NCI-H510A (cell line): ENCODE measurements at places on chromosomes 7 and 10.

GRCh38 chr7:107951172-107951787, 51.7 kb downstream of the LAMB1 start:
- no peak for DNase-seq

DNA sequence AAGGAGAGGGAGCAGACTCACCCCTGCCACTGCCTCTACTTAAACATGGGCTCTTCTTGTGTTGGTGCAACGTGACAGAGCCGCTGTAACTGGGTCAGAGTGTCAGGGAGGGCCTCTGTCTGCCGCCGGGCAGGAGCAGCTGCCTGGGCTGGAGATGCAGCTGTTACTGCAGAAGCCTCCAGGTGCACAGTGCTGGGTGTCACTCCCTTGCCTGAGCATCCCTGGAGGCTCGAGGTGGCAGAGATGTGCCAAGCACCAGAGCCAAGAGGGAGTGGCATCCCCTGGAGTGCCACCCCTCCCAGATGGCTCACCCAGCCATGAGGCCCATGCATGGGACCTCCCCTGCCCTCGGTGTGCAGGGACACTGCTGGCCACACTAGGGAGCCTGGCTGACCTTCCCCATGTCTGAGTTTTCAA, 145.7 kb downstream of the PRPF18 start:
- DNase-seq: peak; percentile 55

- no peak for DNase-seq
Observed at GRCh38 chr10:88661018-88661417, 3.2 kb upstream of the LIPF start.

DNA sequence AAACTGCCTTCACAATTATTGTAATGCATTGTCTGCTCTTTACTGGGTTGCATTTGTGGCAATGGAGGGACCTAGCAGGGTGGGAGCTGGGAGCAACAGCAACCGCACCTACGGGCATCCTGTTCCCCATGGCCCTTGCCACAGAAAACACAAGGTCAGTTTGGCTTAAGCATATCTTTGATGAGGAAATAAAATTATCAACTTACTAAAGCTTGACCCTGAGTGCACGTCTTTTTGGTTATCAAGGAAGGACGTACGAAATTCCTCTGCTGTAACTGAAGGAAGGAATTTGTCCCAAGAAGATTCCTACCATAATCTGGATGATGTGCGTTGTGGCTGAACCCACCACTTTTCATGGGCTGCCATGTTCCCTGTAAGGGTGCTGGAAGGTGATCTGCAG, 19.9 kb upstream of the PTPRN2 start:
- DNase-seq: no peak

DNA sequence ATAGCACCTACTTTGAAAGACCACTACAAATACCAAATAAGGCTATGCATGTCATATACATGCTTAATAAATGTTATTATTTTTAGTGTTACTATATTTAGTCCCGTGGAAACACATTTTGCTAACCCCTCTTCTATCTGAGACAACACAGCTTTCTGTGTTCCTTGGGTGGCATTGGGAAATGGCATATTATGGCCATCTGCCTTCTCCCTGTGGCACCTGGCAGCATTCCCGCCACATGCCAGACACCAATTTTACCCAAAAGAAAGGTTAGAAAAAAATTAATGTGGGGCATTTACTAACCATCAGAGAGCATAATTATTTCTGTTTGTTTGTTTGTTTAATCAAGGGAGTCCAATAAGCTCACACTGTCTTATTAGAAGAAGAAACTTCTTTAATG, 168.6 kb upstream of the ETV1 start:
- DNase-seq: no peak

- DNase-seq: no peak
Observed at GRCh38 chr7:110061387-110061786, 1029.5 kb upstream of the LRRN3 start.

DNA sequence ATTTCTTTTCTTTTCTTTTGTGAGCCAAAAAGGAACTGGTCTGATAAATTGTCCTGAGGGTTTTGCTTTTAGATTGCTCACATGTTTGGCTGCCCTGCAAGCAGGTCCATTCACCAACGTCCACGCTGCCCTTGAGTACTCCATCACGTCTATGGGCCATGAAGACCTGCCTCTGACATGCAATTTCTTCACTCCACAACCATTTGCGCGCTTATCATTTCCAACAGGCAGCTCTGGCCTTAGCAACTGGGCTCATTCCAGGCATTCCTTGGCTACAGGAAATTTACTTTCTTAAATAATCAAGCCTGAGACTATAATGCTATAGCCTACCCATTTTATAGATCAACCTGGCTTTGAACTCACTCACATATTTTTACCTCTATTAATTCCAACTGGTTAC, 408.3 kb upstream of the C7orf33 start:
- DNase-seq: no peak

DNA sequence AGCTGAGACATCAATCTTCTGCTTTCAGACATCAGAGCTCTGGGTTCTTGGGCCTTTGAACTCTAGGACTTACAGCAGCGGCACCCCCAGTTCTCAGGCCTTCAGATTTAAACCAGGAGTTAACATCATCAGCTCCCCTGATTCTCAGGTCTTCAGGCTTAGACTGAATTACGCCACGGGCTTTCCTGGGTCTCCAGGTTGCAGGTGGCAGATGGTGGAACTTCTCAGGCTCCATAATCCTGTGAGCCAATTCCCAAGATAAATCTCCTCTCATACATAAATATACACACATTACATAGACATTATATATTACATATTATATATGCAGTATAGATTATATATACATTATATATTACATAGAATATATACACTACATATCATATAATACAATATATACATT, 408.9 kb upstream of the AUTS2 start:
- DNase-seq: no peak

GRCh38 chr10:73332379-73332778, 26.3 kb downstream of the CFAP70 start:
- no peak for DNase-seq

GRCh38 chr10:22693860-22694259, 20.5 kb downstream of the PIP4K2A start:
- no peak for DNase-seq

GRCh38 chr7:47698386-47698785, 116.5 kb upstream of the TNS3 start:
- no peak for DNase-seq

DNA sequence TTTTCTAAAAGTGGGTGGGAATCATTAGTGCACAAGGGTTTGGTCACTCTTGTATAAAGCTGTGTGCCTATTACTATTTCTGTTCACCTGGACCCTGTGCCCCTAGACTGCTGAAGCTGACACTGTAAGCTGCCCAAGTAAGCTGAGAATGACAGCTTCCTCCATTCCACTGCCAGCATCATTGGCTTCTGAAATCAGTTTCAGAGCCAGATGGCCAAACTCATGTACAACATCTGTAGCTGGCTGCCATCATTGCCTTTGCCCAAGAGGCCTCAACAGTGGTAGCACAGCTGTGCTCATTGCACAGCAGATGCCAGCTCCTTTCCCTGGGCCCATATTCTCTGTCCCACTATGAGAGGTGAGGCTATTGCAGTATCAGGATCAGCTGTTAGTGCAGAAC, 165.7 kb downstream of the CPEB3 start:
- no peak for DNase-seq

GRCh38 chr10:78700816-78701520, 367.8 kb upstream of the ZMIZ1 start:
- DNase-seq: no peak

GRCh38 chr7:54967377-54967776, 51.4 kb upstream of the EGFR start:
- no peak for DNase-seq

GRCh38 chr10:123796736-123797135, 94.9 kb downstream of the CPXM2 start:
- DNase-seq: no peak

GRCh38 chr10:73814896-73815718, 3.7 kb upstream of the NDST2 start:
- no peak for DNase-seq

DNA sequence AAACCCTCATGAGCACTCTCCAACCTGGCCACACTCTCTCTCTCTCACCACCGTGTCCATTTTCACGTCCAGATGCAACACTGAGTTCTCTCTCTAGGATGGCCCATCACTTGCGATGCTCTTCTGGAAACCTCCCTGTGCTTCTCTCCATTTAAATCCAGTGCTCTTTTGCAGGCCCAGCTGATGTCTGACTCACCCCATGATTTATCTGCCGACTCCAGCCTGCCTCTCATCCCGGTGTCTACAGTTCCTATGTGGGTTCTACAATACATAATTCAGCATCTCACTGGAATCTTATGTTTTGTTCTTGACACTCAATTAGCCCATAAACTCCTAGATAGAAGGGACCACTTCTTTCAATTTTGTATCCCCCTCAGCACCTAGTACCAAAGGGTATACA, 5.0 kb downstream of the TPK1 start:
- DNase-seq: no peak

- no peak for DNase-seq
Observed at GRCh38 chr10:28578454-28578853, 45.5 kb downstream of the WAC start.

- no peak for DNase-seq
Observed at GRCh38 chr7:34603711-34604444, 54.1 kb upstream of the NPSR1 start.

- no peak for DNase-seq
Observed at GRCh38 chr10:102491136-102491535, 11.4 kb downstream of the ACTR1A start.

DNA sequence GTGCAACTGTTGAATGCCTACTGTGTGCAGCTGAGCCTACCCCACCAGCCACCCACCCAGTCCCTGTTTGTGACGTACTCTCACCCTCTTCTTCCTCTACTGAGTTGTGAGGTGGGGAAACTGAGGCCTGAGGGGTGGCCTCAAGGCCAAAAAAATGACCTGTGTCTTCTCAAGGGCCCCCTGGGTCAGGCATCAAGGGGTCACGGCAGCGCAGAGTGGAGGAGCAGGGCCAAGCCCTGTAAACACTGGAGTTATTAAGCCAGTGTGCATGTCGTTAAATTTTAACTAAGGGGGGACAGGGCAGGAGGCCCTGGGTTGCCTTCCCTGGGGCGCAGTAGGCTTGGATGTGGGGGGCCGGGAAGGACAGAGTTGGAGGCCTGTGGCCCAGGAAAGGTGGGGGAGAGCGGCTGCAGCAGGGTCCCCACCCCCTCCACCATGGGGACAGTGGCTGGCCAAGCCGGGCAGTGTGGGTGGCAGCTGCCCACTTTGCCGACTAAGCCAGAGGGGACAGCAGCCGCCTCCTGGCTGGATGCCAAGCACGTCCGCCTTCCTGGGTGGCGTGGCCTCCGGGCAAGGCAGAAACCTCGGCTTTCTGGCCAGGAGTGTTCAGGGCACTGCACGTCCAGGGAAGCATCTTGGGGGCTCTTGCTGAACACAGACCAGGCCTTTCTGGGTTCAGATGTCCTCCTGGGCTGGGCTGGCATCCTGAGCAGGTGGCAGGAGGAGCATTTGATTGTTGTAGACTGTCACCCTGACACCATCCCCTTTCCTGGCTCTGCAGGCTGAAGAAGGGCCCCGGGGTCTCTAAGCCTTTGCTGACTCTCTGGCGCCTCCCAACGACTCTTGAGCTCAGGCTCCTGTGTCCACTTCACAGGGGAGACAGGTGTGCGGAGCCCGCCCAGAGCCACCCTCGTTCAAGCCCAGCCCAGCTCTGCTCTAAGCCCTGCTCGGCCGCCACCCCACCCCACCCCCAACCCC, 1.9 kb downstream of the SLC29A4 start:
- peak; percentile 93 for DNase-seq

GRCh38 chr7:131235489-131236317, 92.0 kb upstream of the MKLN1 start:
- no peak for DNase-seq
